ENCODE measurements at places on chromosomes 1 and 21. TPM values are rescaled to one million over a fixed set of nuclear protein-coding genes. Genes with fewer than 3 reads are reported as not detected.

The KRTAP10-9 gene
- not detected for polyA plus RNA-seq

The CELA2A gene
- polyA plus RNA-seq: not detected

The FAM78B gene
- polyA plus RNA-seq: 0.09 TPM

The ABCD3 gene
- polyA plus RNA-seq: 15.9 TPM

The CADM3 gene
- polyA plus RNA-seq: not detected

The TRNP1 gene
- polyA plus RNA-seq: 102 TPM

The OR2T8 gene
- not detected for polyA plus RNA-seq

The CACHD1 gene
- polyA plus RNA-seq: 0.90 TPM

The PLA2G2C gene
- not detected for polyA plus RNA-seq
